ENCODE measurements at places on chromosomes 1 and 21. TPM values are rescaled to one million over a fixed set of nuclear protein-coding genes. Genes with fewer than 3 reads are reported as not detected.
A peak's percentile ranks its signal among the peaks of the same experiment; 100 is the strongest.

DNA sequence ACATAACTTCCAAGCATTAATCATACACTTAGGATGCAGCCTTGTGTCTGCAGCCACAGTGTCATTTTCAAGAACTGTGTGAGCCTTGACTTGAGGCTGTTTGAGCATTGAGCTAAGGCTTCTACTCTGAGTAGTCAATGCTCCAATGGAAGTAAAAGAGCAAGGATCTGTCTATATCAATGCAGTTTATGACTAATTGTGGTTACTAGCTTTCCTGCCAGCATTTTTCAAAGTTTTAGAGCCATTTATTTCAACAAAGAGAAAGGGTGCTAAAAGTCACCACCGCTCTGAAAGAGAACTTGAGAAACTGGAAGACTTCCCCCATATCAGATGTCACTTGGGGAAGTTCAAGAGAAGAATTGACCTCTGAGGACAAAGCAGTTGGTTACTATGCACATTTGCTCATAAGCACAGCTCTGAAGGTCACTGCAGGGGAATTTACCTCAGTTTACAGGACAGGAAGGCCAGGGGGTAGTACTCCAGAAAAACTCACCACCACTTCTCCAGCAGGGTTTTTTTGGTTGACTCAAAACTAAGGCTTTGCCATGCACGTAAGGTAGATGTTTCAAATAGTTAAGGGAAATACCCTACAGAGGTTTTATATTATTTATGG is 24.5 kb upstream of the RGS1 start:
- peak; percentile 97 for DNase-seq
- no peak overlapping the region for H3K4me3 ChIP-seq
- peak overlapping the region; percentile 53 for H3K27ac ChIP-seq
- H3K4me1 ChIP-seq: peaks cover 16% of the 10 kb centered on the region

The FOXJ3 gene
- 39.8 TPM for total RNA-seq

The CRABP2 gene
- total RNA-seq: 278 TPM

- H3K27ac ChIP-seq: no peak overlapping the region
- H3K27me3 ChIP-seq: no peaks in the 10 kb centered on the region
- no peak for DNase-seq
- no peak overlapping the region for H3K4me3 ChIP-seq
- H3K36me3 ChIP-seq: no peaks in the 10 kb centered on the region
- H3K4me1 ChIP-seq: no peaks in the 10 kb centered on the region
Observed at GRCh38 chr1:97740891-97741290, 179.9 kb downstream of the DPYD start.

The IGSF5 gene
- 0.64 TPM for total RNA-seq

DNA sequence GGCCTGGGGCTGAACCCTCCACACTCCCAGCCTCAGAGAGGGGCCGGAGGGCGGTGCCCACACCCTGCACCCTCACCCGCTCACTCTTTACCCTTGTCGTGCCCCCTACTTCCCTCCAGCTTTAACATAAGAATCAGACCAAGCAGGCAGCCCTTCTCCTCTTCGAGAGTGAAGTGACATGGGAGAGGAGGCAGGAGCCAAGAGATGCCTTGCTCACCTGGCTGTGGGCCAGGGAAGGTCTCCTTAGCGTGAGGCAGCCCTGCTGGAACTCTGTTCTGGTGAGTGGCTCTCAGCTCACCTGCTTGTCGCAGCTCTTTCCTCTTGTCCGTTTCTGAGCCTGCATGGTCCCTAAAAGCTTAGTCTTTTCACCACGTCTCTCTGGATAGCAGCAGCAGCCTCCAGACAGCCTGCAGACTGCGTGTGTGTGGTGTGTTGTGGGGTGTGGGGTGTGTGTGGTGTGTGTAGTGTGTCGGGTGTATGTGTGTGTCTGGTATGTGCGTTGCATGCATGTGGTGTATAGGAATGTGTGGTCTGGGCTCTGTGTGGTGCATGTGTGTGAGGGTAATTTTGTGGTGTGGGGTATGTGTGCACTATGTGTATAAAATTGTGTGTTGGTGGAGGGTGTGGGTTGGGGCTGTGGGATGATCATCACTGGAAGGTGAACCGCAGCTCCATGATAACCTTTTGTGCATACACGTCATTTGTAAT is 86.7 kb downstream of the CCDC185 start:
- H3K36me3 ChIP-seq: no peaks in the 10 kb centered on the region
- H3K4me3 ChIP-seq: no peak overlapping the region
- no peaks in the 10 kb centered on the region for H3K4me1 ChIP-seq
- DNase-seq: peak; percentile 14

GRCh38 chr1:77620273-77620672 is 62.2 kb downstream of the ZZZ3 start:
- no peaks in the 10 kb centered on the region for H3K4me1 ChIP-seq
- H3K27me3 ChIP-seq: no peaks in the 10 kb centered on the region
- no peak overlapping the region for H3K27ac ChIP-seq

The BTBD19 gene
- 30.6 TPM for total RNA-seq

The PADI4 gene
- not detected for total RNA-seq

Data from astrocyte (in vitro differentiated cells and primary cell).